EH (cell line): ENCODE measurements at places on chromosomes 4 and X.

- no peak for DNase-seq
Measured at GRCh38 chr4:163556650-163557391, 62.3 kb downstream of the TMA16 start.

DNA sequence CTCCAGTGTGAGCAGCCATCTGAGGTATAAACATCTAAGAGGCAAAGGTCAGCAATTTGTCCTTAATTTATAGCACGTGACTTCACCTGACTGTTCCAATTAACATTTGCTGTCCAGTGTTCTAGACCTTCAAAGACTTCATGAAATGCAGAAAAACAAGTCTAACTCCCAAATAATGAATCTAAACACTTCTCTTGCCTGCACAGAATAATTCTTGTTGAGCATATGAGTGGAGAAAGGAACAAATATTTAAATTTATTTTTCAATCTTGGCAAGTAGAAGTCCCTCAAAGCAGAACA, 12.0 kb downstream of the RFC1 start:
- DNase-seq = no peak

- DNase-seq = no peak
Measured at GRCh38 chr4:36213977-36214376, 30.3 kb downstream of the ARAP2 start.

GRCh38 chr4:1635464-1635863, 48.6 kb downstream of the FAM53A start:
- peak; percentile 12 for DNase-seq

DNA sequence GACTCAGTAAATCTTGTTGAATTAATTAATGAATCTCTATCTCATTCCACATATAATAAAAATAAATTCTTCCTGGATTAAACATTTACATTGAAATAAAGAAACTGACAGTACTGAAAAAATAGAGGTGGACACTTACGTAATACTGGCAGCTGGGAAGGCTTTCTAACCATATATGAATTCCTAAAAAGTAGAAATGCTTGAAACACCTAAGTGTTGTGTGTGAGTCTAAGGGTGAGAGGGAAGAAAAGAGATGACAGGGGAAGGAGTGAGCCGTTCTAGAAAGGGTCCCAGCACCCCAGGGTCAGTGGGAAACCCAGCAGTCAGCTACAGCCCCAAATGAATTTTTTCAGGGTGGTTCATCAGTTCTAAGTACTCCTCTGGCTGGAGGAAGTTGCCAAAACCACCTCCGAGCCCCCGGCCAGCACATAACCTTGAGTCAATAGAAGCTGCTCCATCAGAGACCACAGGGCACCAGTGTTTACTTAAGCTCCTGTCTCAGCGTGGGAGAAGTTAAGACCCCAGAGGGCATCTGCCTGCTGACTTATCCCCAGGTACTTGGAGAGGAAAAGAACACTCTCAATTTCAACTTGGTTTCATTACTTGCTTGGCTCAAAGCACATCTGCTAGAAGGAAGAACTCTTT, 18.3 kb downstream of the GAB3 start:
- DNase-seq = peak; percentile 68

DNA sequence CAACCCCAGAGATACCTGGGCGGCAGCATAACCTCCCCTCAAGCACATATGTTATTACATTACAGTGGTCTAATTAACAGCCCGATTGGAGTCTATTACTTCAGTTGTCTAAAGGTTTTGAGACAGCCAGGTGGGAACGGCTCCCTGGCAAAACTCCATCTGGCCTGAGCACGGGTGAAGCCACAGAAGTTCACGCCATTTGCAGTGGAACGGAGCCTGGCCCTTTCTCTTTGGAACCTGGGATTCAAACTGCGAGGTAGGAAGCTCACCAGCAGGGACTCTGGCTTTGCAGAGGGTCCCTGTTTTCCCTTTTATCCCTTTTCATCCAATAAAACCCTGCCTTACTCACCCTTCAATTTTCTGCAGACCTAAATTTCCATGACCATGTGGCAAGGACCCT, 45.9 kb upstream of the NEIL3 start:
- no peak for DNase-seq

- no peak for DNase-seq
Measured at GRCh38 chrX:129553619-129554288, 13.7 kb downstream of the OCRL start.

- DNase-seq = no peak
Measured at GRCh38 chr4:5814421-5814820, 78.5 kb downstream of the CRMP1 start.

GRCh38 chr4:105158837-105159236, 12.2 kb downstream of the TET2 start:
- peak; percentile 40 for DNase-seq

DNA sequence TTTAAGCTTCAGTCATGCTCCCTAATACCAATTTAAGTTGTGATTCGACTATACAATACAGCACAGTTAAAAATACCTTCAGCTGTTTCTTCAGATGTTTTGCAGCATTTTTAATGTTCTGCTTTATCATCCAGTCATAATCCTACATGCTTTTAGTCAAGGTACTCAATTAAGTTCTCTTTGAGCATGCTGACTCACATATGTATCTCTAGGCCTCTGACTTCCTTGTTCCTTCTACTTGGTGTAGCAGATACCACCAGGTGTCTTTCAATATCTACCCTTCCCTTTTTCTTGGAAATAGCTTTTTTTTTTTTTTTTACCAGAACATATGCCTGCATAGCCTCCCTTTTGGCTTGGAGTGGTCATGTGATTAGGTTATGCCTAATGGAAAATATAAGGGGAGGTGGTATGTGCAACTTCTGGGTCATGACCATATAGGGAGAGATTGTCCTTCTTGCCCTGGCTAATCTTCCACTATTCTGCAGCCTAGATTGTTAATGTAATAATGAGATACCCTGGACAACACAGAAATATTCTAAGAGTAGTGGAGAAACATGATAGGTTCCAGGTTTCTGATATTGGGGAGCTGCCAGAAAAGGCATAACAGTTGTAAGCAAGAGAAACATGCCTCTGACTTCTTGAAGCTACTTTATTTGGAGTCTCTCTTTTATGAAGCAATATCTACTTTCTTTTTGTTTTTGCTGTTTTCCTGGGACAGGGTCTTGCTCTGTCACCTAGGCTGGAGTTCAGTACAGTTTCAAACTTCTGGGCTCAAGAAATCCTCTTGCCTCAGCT, 737.2 kb upstream of the SLIT2 start:
- DNase-seq = no peak

DNA sequence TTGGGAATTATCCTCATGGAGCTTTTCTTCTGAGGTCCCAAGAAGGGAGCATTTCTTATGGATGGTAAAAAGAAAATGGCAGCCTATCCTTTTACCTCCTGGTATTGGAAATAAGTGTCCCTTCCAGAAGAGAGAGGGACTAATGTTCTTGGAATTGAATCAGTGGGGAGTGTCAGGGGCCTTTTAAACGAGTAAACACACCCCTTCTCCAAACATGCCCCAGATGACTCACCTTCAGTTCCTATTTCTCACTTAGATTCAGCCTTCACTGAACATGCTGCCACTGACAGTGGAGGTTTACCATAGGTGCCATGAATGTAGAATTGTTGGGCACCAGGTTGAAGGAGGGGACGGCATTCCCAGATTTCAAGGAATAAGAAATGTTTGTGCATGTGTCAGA, 19.0 kb downstream of the MAGEC2 start:
- DNase-seq = no peak

GRCh38 chrX:118655561-118656246, 71.7 kb upstream of the IL13RA1 start:
- DNase-seq = peak; percentile 71

DNA sequence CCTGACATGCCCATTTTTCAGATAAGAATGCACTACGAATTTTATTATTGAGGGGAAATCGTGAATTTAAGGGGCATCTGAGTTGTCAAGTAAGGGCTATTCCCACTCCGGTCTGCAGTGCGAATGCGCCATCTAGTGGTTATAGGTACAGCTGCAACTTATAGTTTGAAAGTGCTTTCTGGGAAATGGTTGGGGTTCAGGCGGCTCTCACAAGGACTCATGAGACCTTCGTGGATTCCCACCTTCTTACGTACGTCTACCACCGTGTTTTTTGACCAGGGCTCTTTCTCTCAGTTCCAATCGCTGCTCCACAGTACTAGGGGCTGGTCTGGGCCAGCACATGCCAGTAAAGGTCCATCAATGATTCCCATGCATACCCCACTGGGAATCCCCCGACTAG, 12.3 kb downstream of the MSL3 start:
- DNase-seq = peak; percentile 63

DNA sequence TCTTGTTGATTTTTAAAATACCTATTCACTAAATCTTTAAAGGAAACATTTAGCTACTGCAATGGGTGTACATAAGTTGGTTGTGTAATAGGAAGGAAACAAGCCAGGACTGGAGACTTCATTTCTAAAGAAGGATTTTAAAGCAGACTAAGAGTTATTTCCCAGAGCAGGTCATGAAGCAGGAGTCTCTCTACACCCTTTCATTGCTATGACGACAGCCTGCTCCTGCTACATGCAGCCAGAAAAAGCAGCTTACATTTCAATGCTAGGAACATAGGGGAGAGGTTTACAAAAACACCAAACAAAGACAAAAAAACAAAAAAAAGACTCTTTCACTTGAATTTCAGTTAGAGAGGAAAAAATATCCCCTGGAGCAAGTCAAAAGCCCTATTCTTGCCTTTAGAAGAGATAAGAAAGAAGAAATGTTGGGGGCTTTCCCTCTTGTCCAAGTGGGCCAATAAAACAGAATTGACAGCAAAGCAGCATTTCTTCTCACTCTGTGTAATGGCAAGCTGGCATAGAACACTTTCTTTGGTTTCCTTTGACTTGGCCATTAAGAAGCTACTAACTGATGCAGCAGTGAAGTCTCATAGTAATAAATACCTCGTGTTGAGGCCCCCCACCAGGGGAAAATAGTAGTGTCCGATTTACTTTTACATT, 3.4 kb downstream of the SPARCL1 start:
- DNase-seq = peak; percentile 14

DNA sequence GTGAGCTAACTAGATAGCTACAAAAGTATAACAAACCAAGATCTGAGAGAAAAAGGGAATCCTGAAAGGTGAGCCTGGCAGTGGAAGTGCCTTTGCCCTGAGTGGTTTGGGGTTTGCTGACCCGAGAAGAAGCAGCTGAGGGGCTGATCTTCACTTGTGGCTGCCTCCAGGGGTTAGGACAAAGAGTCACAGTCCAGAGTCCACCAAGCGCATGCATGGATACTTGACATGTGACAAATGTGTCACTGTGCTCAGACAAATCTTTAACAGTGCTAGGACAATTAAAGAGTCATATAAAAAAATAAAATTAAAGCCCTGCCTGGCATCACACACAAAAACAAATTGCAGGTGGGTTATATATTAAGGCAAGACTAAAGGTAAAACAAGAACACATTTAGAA, 26.4 kb downstream of the HMGB3 start:
- DNase-seq = no peak

DNA sequence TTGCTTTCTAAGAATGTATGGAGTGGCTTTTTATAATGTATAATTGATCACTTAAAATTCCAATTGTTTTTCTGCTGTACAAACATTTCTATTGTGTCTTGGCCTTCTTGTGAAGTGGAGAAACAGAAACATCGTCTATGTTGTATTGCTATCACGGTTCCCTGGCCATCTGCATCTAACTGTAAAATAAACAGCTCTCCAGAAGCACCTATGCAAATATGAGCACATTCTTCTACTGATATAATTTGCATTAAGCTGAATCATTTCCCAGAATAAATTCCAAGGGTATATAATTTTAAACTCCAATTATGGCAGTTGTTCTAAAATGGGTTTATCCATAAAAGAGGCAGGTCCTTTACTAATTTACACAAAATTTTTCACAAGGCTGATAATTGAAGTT, 261.6 kb upstream of the STS start:
- no peak for DNase-seq

DNA sequence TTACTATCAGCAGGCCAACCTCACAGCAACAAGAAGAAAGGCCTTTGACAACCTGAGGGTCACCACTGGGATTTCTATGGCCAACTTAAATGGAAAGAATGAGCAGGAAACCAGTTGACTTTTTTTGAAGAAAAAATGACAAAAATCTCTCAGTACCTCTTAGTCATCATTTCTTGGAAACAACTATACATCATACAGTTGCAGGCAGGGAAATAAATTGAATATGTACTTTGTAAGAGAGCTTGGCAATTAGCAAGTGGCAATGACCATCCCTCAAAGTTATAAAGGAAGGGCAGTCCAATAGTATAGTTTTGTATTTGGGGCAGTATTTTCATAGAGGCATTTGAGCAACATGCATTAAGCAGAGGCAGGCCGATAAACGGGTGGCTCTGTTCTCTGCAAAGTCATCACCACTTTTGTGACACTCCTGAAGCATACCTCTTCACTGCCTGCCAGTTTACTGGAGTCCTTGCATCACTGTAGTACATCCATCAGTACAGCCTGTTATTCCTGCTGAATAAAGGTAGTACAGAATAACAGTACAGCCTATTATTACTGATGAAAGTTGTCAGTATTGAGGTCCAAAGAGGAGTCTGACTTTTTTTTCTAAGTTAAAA, 83.3 kb upstream of the AMELX start:
- peak; percentile 28 for DNase-seq

DNA sequence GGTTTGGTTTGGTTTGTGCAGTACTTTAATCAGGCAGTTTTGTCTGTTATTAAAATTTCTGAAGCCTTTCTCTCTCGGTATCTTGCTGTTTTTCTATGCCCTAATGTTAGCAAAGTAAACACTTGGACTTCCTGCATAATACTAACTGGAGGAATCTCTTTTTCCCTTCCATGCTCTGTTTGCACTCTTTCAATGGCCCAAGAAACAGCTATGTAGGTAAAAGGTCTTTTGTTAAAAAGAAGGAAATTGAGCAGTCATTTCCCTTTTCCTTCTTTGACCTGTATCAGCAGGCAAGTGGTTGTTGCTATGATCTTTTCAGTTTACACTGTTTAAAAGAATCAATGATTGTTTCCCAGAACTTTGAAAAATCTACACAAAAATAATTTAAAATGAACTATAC, 82.7 kb downstream of the CCSER1 start:
- DNase-seq = no peak

GRCh38 chr4:35038845-35039244, 1205.5 kb downstream of the ARAP2 start:
- no peak for DNase-seq

DNA sequence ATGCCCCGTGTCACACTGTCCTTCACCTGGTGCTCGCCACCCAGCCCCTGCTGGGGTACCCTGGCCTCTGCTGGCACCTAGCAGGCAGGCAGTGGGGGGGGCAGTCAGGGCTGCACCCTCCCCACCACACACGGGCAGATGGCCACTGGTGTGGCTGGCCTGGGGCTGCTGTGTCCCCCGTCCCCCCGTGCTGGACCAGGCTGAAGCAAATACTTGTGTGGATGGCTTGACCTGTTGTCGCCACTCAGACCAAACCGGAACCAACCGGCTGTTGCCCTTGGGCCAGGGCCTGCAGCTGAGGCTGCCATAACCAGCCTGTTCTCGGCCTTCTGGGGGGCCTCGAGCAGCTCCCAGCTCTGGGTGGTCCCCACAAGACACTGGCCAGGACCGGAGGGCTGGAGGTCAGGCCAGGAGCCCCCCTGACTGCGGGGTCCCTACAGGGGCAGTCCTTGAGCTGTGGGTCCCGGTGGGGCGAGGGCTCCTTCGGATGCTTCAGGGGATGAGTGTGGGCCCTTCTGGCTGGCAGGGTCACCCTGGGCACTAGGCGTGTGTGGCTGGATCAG, 4.3 kb downstream of the FGFR3 start:
- DNase-seq = no peak

- no peak for DNase-seq
Measured at GRCh38 chr4:9904976-9905587, 116.2 kb downstream of the SLC2A9 start.

- DNase-seq = no peak
Measured at GRCh38 chr4:104896660-104897645, 249.7 kb upstream of the TET2 start.

- DNase-seq = peak; percentile 52
Measured at GRCh38 chr4:77911091-77911490, 48.5 kb downstream of the MRPL1 start.

GRCh38 chrX:85569686-85570085, 190.2 kb upstream of the POF1B start:
- no peak for DNase-seq
